ENCODE measurements at places on chromosomes 6 and 20.

DNA sequence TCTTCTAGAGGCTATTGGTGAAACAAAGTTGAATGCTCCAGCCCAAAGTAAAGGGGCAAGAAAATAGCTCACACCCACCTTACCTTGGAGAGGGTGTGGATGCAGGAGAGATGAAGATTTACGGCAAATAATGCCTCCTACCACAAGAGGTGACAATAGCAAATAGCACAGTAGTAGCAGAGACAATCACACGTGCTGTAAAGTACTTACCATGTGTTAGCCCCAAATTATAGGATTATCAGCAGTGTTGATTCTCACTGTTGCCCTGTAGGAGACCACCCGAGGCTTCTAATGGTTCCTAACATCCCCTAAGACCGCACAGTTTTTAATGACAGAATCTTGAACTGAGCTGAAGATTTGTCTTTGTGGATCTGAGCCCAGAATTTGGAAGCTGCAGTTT is 94.8 kb upstream of the FOXA2 start:
- no peak for DNase-seq

- no peak for DNase-seq
Measured at GRCh38 chr20:21339499-21339898, 36.4 kb downstream of the XRN2 start.

- DNase-seq = no peak
Measured at GRCh38 chr6:159149641-159150040, 19.6 kb upstream of the FNDC1 start.

DNA sequence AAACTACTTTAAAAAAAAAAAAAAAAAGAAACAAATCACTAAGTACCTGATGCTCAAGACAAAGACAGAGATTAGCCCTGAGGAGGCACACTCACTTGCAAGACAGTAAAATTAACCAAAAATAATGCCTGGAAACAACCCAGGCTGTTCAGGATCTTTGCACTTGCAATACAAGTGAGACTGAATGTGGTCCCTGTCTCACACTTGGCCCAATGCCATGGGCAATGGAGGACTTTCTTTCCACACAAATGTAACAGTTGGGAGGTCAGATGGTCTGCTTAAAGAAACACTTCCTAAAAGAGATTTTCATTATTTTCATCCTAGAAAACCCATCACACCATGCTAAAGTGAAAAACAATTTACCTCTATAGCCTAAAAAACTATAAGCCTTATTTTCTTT is 16.2 kb downstream of the STAU1 start:
- DNase-seq = no peak

DNA sequence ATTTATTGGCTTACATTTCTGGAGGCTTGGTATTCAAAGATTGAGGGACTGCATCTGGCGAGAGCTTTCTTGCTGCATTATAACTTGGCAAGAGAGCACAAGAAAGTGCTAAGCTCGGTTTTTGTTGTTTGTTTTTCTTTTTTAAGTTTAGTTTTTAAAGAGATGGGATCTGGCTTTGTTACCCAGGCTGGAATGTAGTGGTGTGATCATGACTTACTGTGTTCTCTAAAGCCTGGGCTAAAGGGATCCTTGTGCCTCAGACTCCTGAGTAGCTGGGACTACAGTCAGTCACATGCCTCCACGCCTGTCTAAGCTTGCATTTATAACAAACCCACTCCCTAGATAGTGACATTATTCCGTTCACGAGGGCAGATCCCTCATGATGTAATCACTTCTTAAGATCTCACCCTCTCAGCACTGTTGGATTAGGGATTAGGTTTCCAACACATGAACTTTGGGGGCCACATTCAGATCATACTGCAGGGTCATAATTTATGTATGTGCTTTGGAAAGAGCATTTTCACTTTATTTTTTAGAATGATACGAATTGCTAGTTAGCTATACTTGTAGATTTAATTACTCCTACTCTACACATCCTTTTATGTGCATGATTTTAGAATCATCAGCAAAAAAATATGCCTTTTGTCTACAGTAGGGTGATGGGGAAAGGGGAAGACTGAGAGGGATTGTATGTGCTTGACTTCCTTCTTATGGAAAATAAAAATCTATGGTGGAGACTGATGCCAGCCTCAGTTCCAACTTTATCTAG is 167.8 kb downstream of the JARID2 start:
- no peak for DNase-seq

DNA sequence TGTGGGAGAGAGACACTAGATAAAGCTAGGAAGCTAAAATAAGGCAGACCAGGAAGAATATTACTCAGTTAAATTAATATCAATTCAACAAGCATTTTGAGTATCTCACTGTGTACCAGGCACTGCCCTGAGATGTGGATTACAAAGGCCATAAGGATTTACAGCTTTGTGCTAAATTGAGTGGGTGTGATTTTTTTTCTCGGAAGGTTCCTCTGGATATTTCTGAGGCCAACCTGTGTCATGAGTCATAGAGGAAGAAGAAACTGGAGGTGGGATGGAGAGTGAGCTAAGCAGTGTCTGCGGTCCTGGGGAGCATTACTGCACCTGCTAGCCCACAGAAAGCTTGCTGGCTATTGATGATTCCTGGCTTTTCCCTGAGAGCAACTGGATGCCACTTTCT is 135.2 kb downstream of the RFPL4B start:
- DNase-seq = no peak

- no peak for DNase-seq
Measured at GRCh38 chr20:23159256-23159946, 73.3 kb upstream of the CD93 start.

DNA sequence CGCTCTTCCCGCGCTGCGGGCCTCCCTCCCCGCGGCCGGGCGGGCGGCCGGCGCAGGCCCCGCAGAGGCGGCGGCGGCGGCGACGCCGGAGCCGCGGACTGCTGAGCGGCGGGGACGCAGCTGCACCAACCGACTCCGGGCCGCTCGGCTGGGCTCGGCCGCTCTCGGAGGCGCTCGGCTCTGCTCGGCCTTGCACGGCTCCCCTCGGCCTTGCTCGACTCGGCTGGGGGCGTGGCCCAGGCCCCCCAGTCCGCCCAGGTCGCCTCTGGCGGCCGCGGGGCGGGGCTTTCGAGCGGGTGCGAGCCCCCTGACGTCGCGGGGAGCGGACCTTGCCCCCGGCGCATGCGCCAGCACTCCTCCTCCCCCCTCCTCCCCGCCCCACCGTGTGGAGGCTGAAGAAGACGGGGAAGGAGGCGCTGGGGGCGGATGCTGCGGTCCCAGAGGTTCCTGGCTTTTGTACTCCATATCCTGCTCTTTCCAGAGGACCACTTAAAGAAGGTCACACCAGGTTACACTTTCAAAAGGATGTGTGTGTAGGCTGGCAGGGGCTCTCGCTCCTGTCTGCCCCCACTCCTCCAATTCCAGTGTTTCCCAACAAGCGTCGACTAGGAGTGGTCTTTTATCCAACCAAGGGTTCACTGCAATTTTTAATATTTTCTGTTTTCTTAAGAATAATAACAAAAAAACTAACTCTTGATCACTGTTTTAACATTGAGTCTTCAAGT is at the start of gene ZHX3:
ZHX3 (minus strand) TSS at position 186 of the 725 bp plus-strand sequence. CDS start 112,815 bp downstream, outside the sequence.
- peak; percentile 97 for DNase-seq

DNA sequence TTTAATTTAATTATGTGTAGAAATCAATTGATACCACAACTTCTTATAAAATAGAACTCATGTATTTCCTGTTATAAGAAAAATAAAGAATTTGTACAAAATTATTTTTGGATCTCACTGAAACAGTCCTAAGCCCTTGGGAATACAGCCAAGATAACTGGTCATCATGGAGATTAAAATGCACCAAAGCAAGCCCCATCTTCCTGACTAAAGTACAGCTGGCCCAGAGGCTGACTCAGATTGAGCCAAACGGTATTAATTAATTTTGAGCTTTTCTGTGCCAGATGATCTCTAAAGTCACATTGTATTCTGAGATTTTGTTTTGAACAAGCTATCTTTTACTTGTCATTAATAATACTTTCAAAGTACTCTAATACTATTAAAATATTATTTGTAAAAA is 978.5 kb downstream of the TBC1D32 start:
- no peak for DNase-seq

DNA sequence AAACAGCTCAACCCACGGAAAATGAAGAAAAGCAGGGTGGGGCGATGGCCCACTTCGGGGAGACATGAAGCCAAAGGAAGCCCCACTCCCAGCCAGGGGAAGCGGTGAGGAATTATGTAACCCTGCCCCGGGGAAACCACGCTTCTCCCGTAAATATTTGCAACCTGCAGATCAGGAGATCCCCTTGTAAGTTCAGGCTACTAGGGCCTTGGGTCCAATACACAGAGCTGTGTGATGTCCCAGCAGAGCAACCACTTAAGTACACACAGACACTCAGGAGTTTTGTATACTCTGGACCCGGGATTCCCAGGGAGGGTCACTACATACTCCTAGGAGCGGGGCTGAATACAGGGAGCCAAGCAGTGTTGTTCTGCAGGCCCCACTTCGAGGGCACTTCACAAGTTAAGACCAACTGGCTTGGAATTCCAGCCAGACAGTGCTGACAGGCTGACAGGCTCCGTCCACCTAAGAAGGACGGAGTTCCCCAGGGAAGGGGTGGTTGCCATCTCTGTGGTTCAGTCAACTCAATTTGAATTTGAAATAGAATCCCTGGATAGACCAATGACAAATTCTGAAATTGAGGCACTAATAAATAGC is 301.4 kb upstream of the THEMIS start:
- DNase-seq = no peak

DNA sequence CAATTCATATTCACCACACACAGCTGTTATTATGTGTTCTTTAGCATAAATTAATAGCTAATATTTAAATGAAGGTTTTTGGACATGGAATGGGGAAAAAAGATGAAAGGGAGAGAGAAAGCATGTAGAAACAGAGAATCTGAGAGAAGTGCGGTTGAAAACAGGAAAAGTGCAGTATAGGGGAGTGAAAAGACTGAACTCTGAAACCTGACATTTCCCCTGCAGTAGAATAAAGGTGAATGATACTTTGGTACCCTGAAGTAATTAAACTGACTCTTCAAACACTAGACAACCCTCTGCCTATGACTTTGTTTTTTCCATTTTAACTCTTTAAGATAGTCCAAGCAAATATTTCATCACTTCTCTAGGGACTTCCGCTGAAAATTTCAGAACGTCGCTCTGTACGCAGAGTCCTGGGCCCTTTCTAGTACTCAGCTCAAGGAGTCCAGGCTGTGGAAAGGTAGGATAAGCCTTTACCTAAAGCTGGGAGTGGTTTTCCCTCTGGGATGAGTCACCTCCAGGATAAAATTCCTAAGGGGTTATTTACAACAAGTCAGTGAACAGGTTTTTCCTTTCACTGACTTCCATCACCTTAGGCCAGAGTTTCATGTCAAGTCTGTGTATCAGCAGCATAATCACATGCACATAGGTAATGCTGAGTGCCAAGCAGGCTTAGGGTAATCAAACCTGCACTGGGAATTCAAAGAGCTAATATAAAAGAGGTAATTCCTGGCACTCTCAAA is 614.5 kb downstream of the PKHD1 start:
- DNase-seq = no peak

DNA sequence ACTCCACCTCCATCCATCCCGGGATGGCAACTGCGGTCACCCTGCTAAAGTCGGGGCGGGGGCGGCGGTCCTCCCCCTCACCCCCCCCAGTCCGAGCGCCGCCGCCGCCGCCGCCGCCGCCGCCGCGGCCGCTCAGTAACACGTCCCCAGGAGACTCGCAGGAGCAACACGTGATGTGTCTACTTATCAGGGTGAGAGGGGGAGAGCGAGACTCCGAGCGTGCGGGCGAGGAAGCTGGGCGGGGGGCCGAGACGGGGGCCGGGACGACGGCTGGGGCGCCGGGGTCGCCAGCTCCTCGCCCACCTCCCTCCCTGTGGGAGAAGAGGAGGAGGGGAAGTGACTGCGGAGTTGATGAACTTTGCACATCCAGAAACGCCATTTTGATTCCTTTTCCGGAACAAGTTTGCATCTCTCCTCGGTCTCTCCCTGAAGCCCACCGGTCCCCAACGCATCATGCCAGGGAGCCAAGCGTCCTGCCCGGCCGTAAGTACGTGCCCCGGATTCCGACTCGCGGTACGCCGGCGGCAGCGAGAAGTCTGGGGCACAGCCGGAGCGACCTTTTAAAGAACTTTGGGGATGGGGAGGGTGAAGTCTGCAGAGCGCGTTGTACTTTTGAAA is at the start of gene RREB1:
RREB1 (plus strand) TSS at position 384 of the 618 bp plus-strand sequence. CDS start 73,951 bp downstream, outside the sequence.
- peak; percentile 22 for DNase-seq

DNA sequence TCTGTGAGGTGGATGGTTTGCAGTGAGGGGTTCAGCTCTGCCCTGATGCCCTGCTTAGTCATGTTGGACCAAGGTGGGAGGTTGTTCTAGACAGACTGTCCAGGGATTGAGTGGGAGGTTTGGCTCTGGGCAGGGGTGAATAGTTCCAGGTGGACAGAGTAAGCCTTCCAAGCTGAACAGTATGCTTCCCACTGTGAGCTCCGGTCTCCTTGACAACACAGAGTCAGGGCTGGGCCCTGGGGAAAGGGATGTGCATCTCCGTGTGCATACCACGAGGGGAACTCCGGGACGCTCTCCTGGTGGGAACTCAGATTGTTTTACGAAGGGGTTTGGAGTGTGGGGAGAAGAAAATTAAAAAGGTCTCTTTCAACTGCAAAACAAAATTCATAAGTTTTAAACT is 174.7 kb downstream of the DHX35 start:
- no peak for DNase-seq

DNA sequence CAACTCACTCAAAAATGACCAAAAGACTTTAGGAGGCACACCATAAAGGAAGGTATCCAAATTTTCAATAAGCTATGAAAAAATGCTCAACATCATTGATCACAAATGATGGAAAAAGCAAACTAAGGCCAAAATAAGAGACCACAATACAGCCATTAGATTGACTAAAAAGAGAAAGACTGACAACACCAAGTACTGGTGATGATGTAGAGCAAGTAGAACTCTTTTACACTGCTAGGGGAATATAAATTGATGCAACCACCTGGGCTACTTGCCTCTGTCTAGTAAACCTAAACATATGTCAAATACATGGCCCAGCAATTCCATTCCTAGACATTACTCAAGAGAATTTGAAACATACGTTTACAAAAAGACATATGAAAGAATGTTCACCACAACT is 148.6 kb downstream of the GRM4 start:
- no peak for DNase-seq

DNA sequence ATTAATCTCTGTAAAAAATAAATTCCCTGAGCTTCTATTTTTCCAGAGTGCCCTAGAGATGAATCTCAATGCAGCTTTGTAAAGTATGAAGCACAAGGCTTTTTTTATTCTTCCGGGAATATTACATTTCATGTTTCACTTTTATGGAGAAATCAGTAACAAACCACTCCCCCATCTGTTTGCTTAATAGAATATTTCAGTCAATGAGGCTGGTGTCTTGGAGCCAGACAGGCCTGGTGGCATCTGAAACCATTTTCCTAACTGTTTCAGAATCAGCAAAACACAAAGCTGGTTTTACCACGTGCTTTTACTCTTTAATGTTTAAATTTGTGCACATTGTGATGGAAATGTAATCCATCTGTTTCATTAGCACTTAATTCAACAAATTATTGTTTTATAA is 400.8 kb upstream of the HSF2 start:
- no peak for DNase-seq

GRCh38 chr6:156940221-156940620 is 163.0 kb downstream of the ARID1B start:
- no peak for DNase-seq

- no peak for DNase-seq
Measured at GRCh38 chr6:13495112-13495776, 7.8 kb upstream of the GFOD1 start.

Measured in CD8-positive, alpha-beta T cell (primary cell).